Stimulated activated CD4-positive, alpha-beta T cell treated with anti-CD3 and anti-CD28 coated beads, TNF-alpha, amount 100 ng/mL, for 24 hours (primary cell): ENCODE measurements at places on chromosomes 7 and 10.

DNA sequence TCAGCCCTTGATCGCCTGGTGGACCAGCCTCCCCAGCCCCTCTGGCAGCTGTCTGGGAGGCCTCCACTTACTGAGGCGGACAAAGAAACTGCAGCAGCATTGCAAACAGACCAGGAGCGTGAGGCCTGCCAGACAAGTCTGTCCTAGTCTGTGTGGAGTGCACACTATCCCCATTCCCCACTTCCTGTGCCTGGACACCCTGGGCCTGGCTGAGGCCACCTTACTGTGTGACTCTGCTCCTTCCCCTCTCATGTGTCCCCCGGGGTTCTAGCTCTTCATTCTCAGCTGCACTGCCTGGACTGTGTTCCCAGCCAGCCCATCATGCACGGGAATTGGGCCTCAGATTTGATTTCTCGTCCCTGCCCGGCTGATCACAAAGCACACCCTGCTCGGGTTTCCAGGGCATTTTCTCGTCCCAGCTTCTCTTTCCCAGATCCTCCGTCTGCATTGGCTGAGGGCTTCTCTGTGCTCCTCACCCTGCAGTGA lies 16.7 kb upstream of the C10orf90 start:
- no peak for DNase-seq

DNA sequence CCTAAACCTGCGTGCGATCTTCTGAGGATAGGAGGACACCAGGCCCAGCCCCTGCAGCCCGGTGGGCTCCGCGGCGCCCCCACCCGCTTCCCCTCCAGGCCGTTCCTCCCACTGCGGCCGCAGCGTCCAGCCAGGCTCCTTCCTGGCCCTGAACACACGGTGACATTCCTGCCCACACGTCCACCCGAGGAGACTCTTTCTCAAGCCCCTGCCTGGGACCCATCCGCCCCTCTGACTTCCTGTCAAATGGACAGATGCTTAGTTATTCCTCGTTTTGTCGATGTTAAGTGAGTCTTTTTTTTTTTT lies 32.4 kb upstream of the RNF32 start:
- no peak for DNase-seq

DNA sequence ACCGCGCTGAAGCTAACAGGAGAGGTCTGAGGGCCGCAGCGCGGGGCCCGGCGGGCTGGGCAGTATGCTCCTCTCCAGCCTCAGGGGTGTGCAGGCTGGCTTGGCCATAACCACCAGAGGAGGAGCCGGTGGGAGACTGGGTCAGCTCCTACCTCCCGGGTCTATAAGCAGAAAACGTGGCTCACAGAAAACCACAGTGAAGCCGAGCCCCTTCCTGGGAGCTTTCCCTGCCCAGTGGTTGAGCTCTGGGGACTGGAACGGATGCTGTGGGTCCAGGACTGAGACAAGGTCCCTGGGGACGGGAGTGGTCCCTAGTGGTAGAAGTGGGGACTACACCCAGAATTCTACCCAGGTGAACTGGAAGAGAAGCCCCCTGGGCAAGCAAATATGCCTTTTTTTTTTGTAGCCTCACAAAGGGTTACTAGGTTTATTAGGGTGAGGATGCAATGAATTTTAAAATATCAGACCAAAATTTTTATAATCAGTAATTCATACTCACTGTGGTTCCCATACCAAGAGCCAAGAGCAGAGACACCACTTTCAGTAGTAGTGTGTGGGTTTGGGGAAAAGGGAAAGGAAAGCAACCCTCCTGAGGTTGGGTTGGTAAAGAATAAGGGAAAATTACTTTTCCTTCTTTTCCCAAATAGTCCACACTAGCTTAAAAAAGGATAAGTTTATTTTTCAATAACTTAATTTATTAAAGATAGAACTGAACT lies 67.9 kb upstream of the PRKCQ start:
- peak; percentile 65 for DNase-seq

- DNase-seq: no peak
Measured at GRCh38 chr10:947881-948280, 16.4 kb upstream of the LARP4B start.

DNA sequence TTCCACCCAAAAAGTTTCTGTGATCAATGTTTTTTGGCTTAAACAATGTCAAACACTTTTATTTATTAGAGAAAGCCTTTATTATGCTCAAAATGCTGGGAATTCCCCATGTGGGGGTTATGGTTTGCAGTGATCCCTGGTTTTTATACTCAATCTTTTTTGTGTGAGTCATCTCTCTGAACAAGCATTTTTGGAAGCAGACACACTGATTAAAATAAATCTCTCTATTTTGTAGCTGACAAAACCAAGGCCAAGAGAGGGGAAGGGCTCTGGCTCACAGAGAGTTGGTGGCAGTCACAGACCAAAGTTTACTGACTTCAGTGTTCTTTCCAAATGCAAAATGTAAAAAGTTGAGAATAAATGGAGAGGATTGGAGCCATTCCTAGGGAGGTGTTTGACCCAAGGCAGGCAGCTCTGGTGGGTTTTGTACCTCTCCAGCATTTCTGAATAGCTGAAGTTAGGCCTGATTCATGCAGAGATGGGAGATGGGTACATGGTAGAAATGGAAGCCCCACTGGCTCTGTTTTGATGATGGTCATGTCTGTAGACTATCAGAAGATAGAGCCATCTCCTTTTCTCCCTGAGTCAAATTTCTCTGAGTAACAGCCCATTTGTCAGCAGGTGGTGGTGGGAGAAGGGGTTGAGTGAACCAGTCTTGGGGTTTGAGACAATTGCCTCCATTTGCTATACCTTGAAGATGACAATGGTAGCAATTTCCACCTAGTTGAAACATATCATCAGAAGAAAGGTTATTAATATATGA lies 45.4 kb upstream of the NAMPT start:
- no peak for DNase-seq
